ENCODE measurements at places on chromosomes 5 and 9.

DNA sequence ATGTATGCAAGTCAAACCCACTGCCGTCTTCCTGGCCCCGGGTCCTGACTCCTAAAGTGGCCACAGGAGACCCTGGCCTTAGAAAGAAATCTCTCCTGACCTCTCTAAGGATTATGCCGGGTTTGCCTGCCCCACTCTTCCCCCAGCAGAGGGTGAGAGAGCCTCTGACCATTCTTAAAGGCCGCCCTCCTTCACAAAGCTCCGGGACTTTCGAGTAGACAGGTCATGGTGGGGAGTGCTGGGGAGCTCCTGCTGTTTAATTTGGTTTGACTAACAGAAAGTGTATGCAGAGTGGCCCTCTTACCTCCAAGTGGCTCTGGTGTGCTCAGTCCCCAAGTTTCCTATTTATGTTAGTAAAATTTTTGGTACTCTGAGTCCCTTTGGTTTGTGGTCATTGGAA, 111.8 kb downstream of the LRRC70 start:
- no peak for DNase-seq

DNA sequence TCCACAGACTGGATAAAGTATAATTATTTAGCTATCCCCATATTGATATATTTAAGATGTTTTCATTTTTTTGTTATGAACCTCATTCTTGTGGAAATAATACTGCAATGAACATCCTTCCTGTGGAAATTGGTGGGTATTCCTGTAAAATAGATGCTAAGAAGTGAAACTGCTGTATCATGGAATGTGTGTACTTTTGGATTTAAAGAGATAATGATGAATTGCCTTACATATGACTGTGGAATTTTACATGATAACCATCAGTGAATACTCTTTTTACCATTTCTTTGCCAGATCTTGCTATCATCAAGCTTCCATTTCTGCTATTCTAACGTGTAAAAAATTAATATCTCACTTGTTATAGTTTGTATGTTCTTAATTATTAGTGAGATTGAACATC, 847.9 kb downstream of the EFNA5 start:
- DNase-seq, result no peak

DNA sequence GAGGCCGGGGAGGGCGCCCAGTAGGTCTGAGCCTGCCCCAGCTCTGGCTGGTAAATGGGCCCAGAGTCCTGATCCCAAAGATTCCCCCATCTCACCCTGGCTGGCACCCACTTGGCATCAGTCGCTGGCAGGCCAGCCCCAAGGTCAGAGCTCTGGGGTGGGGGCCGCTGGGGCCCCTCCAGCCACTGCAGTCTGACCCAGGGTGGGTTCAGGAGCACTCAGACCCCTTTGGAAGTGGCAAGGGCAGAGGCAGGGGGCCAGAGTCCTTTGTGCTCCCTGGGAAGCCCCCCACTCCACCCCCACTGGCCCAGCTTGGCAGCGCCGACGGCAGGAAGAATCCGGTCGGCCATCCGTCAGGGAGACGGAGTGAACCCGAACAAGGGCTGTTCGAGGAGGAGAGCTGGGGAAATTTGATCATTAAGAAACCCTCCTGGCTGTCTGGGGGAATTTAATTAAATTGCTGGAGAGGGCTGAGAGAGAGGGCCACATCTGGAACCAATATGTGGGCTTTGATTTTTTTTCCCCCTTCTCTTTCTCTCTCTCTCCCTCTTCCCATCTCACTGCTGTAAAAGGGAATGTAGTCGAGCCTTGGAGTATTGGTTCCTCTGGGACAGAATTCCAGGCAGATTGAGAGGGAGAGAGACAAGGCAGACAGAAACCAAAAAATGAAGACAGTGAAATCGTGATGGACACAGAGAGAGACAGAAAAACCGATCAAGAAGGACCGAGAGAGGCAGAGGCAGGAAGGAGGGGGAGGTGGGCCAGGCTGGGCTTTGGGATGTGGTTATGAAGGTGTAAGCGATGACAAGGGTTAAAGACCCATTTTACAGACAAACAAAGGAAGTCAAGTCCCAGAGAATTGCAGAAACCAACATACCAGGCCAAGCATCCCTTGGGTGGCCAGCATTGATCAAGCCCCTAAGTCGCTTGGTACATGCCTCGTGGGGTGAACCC, 8.1 kb upstream of the ASB6 start:
- DNase-seq, result no peak

- no peak for DNase-seq
Measured at GRCh38 chr5:173451031-173451430, 122.8 kb upstream of the STC2 start.

DNA sequence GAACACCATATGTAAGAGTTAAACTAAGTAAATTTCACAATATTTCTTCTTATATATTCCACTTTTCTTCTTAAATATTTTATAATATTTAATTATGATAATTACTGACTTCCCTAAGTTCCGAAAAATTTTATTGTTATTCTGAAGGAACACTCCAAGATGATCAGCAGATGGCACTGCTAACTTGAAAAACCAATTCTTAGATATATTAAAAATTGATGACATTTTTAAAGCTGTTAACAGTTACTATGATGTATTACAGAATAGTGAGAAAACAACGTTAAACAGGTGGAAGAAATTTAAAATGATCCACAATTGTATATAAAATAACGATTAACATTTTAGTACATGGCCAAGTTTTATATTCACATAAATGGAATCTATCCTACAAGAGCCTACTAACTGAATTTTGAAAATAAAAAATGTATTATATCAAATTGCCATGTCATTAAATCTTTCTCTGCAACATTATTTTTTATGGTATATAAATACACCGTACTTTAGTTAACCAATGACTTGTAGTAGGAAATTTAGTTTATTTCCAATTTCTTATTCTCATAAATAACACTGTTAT, 30.1 kb upstream of the MUSK start:
- no peak for DNase-seq

GRCh38 chr9:125515983-125516940, 190.7 kb downstream of the MAPKAP1 start:
- DNase-seq, result no peak

DNA sequence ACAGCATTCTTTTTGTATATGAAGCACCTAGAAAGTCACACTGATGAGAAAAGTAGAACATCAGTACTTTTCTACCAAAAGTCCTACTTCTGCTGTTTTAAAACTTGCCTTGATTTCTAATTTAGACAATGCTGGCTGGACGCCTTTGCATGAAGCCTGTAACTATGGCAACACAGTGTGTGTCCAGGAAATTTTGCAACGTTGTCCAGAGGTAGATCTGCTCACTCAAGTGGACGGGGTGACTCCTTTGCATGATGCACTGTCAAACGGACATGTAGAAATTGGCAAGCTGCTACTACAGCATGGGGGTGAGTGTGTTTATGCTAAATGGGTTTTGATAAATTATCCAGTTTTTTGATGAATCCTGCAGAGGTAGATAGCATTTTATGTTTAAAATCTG, 73.5 kb downstream of the SLF1 start:
- DNase-seq, result peak; percentile 16

DNA sequence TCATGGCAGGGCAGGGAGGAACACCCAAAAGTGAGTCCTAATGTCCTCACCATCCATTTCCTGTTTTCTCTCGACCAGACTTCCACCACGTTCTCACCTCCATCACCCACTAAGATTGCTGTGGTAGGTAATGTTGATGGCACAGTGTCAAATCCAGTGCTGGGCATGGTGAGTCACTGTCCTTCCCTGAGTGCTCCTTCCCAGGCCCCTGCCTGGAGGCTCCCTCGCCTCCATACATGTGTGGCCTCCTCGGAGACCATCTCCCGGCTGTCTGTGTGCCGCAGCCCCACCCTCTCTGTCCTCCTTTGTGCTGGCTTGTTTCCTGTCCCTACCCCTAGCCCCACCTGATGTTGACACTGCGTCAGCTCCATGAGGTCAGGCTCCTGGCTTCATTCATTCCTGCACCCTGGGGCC, 177.5 kb downstream of the SYK start:
- no peak for DNase-seq

DNA sequence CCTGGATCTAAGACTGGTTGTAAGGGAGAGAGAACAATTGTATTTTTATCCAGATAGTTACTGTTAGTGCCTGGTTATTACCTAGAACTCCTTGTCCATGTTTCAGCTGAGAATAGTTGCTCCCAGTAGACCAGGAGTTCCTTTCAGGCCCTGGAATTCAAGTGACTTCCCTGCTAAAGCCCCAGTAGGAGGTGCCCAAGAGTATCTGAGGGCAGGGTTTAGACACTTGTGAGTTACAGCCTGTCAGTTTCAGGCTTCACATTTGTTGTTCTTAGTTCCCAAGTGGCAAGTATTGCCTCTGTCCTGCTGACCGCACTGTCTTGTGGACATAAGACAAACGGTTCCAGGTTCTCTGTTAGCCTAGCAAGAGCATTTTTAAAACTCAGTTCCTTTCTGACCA, 743.9 kb upstream of the SEMA6A start:
- DNase-seq, result no peak

DNA sequence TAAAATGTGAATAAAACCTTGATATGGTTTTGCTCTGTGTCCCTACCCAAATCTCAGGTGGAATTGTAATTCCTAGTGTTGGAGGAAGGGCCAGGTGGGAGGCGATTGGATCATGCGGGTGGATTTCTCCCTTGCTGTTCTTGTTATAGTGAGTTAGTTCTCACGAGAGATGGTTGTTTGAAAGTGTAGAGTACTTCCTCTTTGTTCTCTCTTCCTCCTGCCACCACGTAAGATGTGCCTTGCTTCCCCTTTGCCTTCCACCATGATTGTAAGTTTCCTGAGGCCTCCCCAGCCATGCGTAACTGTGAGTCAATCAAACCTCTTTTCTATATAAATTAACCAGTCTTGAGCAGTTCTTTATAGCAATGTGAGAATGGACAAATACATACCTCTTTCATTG, 34.9 kb downstream of the TARS1 start:
- DNase-seq, result no peak

DNA sequence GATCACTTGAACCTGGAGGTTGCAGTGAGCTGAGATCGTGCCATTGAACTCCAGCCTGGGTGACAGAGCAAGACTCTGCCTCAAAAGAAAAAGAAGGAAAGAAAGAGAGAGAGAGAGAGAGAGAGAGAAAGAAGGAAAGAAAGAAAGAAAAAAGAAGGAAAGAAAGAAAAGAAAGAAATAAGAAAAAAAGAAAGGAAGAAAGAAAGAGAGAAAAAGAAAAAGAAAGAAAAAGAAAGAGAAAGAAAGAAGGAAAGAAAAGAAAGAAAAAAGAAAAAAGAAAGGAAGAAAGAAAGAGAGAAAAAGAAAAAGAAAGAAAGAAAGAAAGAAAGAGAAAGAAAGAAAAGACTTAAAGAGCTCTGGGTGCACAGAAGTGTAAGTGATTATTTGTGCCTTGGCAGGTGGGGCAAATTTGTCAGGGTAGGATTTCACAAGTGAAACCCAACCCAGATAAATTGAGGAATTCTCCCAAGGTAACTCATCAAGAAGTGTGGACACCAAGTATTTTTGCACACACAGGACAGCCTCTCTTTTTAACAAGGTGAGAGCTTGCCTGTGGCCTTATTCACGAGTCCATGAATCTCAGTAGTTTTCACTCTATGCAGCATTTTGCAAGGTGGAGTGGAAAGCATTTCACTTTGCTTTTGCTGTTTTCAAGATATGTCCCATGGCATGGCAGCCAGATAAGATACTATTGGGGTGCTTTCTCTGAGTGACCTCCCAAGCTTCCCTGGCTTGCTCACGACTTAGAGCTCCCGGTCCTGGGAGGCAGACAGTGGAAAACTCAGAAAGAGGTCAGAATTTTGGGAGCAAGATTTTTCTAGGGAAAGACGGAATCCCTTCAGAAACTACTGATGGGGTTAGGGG, 57.8 kb downstream of the C9orf153 start:
- no peak for DNase-seq

- no peak for DNase-seq
Measured at GRCh38 chr9:116002181-116002580, 151.4 kb upstream of the PAPPA start.

DNA sequence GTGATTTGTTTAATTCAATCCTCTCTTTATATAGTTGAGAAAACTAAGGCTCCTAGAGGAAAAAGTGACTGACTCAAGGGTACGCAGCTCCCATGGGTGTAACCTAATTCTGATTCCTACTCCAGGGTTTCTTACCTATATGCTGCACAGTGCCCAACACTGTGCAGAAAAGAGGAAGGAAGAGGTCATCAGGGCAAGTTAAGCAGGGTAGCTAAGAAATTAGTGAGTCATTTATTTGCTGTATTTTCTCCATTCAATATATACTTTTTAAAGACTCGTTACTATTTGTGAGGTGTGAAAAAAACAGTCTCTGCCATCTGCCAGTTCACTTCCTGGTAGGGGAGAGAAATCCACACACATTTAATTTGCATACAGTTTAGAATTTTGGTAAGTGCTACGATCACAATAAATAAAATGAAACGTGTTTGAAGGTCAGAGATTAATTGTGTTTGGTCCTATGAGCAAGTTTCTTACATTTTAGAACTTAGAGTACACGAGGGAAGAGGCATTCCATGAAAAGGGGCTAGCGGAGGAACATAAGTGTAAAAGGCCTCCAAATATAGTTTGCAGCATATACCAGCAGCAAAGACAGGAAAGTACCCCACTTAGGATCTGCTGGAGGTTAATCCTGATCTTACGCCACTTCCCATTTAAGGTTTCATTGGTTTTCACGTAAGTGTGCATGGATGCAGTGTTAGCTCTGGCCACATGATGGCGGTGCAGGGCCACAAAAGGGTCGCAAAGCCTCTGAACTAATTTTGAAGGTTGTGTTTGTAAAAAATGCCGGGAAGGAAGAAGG, 59.9 kb upstream of the TLR4 start:
- DNase-seq, result peak; percentile 11

DNA sequence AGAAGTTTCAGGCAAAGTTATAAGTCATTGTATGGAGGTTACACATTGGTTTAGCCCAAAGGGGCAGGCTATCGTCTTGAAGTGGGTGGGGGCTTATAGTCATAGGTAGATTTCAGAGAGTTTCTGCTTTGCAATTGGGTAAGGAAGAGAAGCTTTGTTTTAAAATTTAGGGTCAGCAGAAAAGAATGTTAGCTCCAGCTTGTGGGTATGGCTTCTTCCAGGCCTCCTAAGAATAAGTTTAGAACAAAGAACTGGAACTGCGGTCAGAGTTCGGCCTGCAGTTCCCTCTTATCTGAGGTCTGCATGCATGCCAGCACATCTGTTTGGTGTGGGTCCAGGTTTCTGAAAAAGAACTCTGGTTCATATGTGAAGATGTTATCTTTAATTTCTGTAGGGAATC, 96.1 kb downstream of the CYFIP2 start:
- DNase-seq, result no peak

DNA sequence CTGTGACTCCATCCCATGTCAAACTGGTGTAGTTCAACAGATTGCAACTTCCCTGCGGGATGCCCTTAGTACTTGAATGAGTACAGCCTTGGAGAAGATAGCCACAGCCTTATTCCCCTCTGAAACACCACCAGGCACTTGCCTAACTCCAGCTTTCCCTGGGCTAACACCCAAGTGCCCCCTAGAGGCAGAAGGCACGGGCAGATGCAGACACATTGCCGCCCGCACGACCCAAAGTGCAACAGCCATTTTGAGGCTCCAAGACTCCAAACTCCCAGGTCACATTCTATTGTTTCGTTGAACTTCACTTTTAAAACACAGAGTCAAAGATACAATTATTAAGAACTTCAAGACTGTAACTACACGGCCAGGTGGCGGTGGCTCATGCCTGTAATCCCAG, 163.6 kb upstream of the CDH6 start:
- DNase-seq, result no peak

GRCh38 chr5:134051305-134051704, 46.5 kb upstream of the VDAC1 start:
- DNase-seq, result no peak

GRCh38 chr9:16205455-16205854, 652.6 kb downstream of the CCDC171 start:
- no peak for DNase-seq
